ENCODE measurements at places on chromosomes 16 and 17. TPM values are rescaled to one million over a fixed set of nuclear protein-coding genes. Genes with fewer than 3 reads are reported as not detected.

GRCh38 chr16:56675685-56676210, 6.1 kb downstream of the MT1H start:
- peak; percentile 57 for DNase-seq

GRCh38 chr17:2789700-2790099, 6.5 kb upstream of the RAP1GAP2 start:
- no peak for DNase-seq

Gene KCNJ18
- total RNA-seq = not detected

- DNase-seq = no peak
Observed at GRCh38 chr16:4002121-4002520, 114.1 kb downstream of the ADCY9 start.

GRCh38 chr17:79672496-79672895, 58.2 kb upstream of the ENPP7 start:
- no peak for DNase-seq

GRCh38 chr17:42493319-42493718, 34.6 kb downstream of the ATP6V0A1 start:
- DNase-seq = no peak

Data from CD8-positive, alpha-beta T cell (primary cell).